ENCODE measurements at places on chromosomes 7 and 10. TPM values are rescaled to one million over a fixed set of nuclear protein-coding genes. Genes with fewer than 3 reads are reported as not detected.

GRCh38 chr7:124459101-124460055 lies 306.2 kb downstream of the GPR37 start:
- DNase-seq = no peak

GRCh38 chr7:130494431-130494858 lies 2.6 kb downstream of the MEST start:
- no peak for DNase-seq

Gene THSD7A
- 0.69 TPM for polyA plus RNA-seq

- no peak for DNase-seq
Measured at GRCh38 chr10:31401287-31401686, 82.3 kb downstream of the ZEB1 start.

Gene UCMA
- polyA plus RNA-seq = not detected

DNA sequence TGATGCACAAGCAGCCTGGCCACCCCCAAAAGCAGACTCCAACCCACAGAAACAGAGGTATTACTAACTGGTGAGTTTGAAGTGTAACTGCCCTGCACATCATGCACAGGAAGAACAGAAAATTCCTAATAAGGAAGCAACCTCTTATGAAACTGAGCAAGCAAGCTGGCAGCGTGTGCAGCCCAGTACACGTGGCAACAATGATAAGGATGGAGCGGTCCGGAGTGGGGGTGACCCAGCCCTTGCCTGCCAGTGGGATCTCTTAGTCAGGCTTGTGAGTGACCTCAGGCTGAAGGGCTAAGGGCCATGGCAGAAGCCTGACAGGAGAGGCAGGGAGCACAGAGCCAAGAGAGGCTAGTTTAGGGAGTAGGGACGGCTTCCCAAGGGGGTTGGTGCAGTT lies 22.1 kb upstream of the AOAH start:
- no peak for DNase-seq

DNA sequence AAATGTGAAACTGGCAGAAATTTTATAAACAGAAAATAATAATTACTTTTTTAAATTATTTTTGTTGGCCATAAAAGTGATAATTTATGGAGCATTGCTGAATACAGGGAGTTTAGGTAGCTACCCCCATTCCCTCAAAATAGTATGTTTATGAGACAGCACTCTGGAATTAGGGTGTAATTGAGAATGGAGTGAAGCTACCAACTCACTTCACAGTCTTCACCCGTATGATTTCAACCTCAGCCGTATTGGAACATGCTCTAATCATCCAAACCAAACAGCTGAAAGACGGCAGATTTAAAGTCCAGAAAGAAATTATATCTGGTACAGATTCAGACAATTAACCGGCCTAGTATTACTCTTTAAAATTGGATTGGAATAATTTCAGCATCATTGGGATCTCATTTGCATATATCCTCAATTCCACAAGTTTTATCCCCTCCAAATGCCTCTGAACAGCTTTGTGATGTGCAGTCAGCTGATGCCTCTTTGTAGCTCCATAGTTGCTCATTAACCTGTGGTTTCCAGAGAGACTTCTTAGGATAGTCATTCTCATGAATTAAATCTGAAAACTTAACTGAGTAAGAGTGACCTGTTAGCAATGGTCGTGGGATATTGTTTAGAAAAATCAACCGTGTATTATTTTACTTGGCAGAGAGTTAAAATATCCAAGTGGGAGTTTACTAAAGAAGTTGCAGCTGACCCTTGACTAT lies 59.1 kb upstream of the GJD4 start:
- DNase-seq = no peak

GRCh38 chr10:83274088-83274487 lies 865.2 kb upstream of the GHITM start:
- DNase-seq = no peak

GRCh38 chr10:122130474-122131110 lies 140.5 kb upstream of the BTBD16 start:
- no peak for DNase-seq

DNA sequence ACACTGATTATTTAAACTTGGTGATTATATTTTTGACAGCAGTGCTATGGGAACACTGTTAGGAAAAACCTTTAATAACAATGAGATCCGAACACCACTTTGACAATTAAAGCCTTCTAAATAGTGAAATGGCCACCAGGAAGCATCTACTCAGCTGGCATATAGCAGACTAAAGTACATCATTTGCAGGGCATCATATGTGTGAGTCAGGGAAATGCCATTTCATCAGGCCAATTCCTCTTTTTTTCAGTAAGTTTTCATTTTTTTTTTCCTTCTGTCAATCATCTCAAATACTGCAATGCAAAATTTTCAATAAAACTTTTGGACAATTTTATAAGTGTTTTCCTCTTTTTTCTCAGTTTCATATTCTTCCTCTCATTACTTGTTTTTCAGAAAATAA lies 521.4 kb upstream of the SEMA3D start:
- no peak for DNase-seq

- no peak for DNase-seq
Measured at GRCh38 chr7:7180725-7181449, 1.5 kb upstream of the C1GALT1 start.

DNA sequence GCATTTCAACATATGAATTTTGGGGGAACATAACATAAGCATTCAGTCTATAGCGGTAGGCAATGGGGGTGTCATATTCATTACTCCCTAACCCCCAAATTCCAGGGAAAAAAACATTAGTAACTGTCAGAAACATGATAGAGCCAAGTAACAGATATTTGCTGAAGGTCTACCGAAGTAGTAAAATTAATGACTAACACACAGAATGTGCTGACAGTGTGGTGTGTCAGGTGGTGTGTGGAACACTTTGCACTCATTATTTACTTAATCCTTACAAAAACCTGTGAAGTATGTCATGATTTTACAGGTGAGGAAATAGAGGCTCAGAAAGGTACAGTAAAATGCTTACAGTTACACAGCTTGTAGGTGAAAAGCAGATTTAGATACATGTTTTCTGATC lies 85.4 kb upstream of the RHOBTB1 start:
- DNase-seq = no peak

All from heart left ventricle (tissue), 16 donors.